ENCODE measurements at places on chromosomes 2 and 18.

GRCh38 chr18:11522992-11523391 is 86.4 kb upstream of the SLC35G4 start:
- peak; percentile 46 for DNase-seq

- no peak for DNase-seq
These were observed 111.2 kb downstream of the RAB3GAP1 start for GRCh38 chr2:135163306-135163705.

- DNase-seq, result peak; percentile 98
These were observed 96.2 kb downstream of the CABLES1 start for GRCh38 chr18:23231340-23232021.

GRCh38 chr18:32550963-32551362 is 80.3 kb upstream of the GAREM1 start:
- DNase-seq, result no peak

- no peak for DNase-seq
These were observed 124.8 kb upstream of the BCL2L11 start for GRCh38 chr2:110995911-110996310.

DNA sequence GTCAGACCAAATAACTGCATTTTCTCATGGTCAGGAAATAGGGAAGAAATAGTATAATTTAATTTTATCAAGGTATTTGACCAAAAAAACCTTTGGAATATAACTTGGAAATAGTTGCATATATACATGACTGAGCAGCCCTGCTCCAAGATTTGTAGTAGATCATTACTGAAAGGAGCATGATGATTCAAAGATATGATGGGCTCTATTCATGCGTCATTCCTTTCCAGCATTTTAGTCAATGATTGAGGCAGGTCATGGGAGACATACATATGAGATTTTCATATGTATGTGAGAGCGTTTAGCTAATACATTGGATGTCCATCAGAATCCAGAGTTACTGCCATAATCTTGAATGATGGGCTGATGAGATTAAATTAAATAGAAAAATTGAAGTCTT is 74.5 kb downstream of the CAB39 start:
- DNase-seq, result no peak

DNA sequence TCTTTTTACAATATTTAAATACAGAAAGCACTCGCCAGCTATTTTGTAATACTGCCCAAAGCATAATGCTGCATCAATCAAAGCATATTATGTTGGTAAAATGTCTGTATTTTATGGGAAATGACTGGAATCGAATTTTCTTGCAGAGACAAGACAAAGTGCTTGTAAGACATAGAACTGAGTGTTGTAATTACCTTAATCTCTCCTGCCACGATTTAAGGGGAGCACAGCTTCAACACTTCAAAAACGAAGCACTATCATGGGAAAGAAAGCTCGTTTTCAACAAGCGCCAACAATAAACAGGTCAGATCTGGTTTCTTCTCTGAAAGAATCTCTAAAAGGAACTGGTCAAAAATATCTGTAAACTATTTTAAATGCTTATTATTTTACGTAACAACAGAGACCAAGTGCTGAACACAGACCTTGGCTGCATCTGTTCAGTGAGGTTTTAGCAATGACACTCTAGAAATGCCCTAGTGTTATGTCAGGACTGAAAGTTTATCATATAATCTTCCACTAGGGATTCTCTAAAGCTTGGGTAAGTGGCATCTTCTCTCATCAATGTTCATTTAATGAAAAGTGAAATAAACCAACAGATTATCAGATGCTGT is 19.0 kb downstream of the RND3 start:
- DNase-seq, result no peak

GRCh38 chr18:58866066-58866772 is 1.5 kb downstream of the ZNF532 start:
- DNase-seq, result no peak

DNA sequence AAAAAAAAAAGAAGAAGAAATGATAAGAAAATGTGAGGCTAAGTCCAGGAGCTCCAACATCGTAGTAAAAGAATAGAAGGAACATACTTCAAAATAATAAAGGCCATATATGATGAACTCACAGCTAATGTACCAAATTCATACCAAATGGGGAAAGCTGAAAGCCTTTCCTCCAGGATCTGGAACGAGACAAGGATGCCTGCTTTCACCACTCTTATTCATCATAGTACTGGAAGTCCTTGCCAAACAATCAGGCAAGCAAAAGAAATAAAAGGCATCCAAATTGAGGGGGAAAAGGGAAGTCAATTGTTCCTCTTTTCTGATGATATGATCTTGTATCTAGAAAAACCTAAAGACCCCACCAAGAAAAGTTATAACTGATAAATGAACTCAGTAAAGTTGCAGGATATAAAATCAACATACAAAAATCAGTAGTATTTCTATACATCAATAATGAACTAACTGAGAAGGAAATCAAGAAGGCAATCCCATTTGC is 170.6 kb downstream of the METTL4 start:
- peak; percentile 14 for DNase-seq

DNA sequence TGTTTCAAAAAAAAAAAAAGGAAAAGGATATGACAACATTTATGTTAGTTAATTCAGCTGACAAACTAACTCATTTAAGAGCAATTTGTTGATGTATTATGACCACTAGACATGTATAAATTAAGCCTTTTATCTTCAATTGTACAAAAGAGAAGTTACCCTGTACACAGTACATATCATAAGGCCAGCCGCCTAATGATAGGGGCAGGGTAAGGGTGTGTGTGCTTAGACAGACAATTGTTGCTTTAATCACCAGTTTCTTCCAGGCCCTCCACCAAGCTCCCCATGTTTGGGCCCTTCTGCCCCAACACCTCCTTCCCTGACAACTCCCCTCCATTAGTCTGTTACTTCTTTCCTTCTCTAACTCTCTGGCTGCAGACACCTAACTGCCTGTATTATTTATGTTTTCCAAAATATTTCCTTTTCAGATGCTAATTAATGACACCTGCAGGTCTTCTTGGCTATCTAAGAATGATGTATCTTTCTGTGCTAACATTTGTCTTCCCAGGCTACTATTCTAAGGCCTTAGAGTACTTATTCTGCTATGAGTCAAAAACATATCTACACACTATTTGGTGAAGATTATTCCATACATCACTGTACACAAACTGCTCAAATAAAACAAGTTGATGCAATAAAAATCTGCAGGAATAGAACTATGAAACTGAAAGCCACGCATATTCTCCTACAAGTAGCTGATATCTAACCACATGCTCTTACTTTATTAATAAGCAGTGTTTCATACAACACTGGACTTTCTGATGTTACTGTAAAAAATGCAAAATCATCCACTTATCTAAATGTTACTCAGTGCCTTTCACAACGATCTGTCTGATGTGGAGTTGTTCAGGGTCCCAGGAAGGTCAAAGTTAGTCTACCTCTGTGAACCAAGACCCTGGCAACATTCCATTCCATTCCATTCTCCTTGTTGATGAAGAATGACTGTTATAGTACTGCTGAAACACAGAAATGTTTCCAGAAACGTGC is 26.4 kb downstream of the TMEM131 start:
- DNase-seq, result peak; percentile 13

DNA sequence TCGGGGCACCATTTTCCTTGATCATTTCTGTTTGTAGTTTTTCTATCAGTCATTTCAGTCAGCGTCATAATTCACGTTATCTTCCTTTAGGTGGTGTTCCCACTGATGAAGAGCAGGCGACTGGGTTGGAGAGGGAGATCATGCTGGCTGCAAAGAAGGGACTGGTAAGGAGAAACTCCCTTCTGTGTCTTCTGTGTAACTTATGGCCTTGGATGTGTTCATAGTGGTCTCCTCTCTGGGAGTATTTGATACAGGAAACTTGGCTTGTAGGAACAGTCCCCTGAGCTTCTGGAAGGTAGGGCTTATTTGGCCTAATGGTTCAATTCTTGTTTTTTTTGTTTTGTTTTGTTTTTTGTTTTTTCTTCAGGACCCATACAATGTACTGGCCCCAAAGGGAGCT is 1.1 kb downstream of the COX5B start:
- no peak for DNase-seq

- no peak for DNase-seq
These were observed 5.6 kb downstream of the TXNL4A start for GRCh38 chr18:79982736-79983135.

DNA sequence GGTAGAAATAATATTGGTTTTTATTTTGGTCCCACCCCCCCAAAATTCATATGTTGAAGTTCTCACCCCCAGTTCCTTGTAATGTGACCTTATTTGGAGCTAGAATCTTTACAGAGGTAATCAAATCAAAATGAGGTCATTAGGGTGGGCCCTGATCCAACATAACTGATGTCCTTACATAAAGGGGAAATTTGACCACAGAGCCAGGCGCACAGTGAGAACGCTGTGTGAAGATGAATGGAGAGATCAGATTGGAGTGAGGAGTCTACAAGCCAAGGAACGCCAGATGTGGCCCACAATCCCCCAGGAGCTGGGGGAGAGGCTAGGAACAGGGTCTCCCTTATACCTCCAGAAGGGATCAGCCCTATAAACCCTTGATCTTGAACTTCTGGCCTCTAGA is 31.6 kb upstream of the TRIB2 start:
- DNase-seq, result peak; percentile 30

DNA sequence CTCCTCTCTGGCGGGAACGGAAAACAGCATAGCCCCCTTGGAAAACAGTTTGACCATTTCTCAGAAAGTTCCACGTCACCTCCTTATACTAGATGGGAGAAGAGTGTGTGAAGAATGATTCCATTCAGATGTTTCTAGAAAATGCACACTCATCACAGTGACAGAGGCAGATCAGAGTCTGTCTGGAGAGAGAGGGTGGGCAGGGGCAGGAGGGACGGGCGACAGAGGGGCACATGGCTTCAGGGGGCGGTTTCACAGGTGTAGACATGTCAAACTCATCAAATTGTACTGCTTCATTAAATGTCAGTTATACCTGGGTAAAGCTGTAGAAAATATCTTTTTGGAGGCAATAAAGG is 88.8 kb upstream of the TAF1B start:
- no peak for DNase-seq

DNA sequence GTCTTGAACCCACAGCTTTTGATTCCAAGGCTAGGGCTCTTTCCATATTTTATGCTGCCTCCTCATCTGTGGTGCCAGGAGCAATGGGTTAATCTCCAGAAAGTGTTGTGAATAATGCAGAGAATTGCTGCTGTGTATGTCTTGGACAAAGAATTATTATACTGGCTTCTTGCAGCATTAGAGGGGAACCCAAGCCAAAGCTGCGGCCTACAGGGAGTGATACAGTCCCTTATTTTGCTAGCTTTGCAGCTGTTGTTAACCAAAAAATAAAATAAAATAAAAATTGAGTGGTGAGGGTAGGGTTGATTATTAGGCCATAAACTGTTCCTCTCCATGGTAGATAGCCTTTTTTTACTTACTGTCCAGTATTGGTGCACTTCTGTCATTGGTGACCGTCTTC is 16.7 kb downstream of the WIPF1 start:
- DNase-seq, result no peak

DNA sequence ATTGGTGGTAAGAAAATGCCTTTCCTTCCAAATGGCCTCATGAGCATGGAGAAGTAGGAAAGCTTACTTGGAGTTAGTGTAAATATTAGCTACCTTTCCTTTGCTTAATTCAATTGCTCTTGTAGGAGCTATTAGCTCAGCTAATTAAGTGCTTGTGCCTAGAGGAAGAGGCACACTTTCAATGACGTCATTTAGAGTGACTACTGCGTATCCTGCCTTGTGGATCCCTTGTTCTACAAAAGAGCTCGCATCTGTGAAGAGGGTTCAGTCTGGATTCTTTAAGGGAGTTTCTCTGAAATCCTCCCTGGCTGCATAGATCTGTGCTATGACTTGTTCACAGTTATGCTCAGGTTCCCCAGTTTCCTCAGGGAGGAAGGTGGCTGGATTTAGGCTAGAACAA is 122.5 kb upstream of the SPHKAP start:
- DNase-seq, result no peak

- peak; percentile 97 for DNase-seq
These were observed 120.8 kb downstream of the GAREM1 start for GRCh38 chr18:32349728-32350395.

- DNase-seq, result no peak
These were observed 47.6 kb downstream of the ACTR3 start for GRCh38 chr2:113937501-113937900.

DNA sequence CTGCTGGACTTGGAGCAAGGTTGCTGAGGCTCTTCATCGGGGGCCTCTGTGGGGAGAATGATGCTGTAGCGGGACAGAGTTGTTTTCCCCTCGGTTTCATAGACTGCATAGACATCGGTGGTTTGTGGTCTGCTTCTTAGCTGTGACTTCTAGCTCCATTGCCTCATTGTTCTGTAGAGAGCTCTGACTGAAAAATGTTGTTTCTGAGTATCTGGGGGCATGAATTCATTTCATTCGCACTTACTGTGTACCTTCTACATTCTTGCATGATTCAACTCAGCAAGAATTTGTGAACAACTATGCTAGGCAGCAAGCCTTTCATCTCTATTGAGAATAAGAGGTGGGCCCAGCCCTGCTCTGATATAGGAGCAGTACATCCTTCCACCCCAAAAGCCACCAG is 406.8 kb downstream of the NBAS start:
- DNase-seq, result peak; percentile 36

DNA sequence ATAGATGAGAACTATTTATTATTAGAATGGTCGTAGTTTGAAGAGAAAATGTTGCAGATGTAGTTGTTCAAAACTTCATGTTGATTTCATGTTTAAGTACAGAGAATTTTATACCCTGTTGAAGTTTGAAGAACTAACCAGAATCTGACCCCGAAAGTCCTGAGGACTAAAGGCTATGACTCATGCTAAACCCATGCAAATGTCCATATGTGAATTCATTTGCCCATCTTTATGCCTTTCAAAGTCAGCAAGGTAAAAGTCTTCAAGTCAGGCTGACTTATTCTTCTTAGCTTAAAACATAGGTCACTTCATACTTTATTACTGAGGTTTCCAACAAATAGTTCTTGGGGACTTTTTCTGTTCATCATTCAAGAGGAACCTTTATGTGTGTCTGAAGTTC is 185.5 kb downstream of the CCDC85A start:
- peak; percentile 3 for DNase-seq

DNA sequence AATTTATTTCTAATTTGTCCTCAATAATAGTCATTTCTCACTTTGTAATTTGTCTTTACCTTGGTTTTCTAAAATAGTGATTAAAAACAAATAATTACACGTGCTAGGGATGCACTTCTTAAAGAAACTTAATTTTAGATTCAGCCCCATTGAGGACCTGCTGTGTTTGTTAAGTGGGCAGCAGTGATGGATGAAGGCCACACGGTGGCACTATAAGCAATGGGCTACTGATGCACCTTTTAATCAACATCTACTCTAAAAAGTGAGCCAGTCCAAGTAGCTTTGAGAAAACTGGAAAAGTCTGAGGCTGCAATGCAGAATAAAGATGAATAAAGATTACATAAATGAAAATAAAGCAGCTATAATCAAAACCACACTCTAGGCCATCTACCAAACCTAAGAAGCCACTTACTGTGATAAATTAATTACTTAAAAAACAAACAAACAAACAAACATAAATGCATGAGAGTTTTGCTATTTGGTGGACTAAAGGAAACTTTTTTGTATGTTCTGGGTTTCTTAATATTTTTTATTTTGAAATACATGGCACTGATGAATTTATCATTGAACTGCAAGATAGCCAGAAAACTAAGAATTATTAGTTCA is 89.3 kb downstream of the PDE11A start:
- peak; percentile 49 for DNase-seq
